ENCODE measurements at places on chromosomes 2 and 18.

- no peak for DNase-seq
These were observed 830.6 kb downstream of the SLC4A3 start for GRCh38 chr2:220458051-220458450.

DNA sequence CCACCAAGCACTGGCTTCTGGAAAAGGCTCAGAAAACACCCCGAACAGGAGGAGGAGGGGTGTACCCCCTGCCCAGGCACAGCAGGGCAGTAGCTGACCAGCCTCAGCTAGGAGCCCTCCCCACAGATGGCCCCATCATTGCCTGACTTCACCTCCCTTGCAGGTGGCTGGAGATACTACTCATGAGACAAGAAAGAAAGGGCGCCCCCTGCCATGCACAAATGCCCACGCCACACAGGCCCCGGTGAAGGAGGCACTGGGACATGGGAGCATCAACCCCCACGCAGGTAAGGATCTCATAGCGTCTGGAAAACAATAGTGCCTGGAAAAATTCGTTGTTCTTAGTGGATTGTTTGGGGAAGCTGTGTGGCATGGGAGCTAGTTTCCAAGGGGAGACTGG is 240.6 kb downstream of the TFCP2L1 start:
- no peak for DNase-seq

- DNase-seq = no peak
These were observed 67.1 kb upstream of the YWHAQ start for GRCh38 chr2:9697909-9698308.

DNA sequence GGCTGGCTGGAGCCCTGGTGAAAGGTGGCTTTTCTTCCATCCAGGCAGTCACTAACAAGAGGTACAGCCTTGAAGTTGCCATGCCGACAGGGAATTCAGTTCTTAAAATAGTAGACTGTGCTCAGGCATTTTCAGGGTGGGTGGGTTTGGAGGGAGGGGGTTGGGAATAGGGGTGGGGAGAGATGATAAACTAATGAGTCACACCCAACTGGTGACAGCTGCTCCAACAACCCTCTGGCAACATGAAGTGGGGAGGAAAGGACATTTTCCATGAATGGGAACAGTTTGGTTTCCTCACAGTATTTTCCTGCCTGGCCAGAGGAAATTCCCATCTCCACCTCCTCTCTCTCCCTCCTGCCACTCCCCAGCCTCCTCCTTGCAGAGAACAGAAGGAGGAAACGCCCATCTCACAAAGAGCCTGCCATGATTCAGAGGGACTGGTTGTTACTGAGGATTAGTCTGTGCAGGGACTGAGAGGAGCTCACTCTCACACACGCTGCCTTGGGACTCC is 113.0 kb upstream of the SLC1A4 start:
- no peak for DNase-seq

DNA sequence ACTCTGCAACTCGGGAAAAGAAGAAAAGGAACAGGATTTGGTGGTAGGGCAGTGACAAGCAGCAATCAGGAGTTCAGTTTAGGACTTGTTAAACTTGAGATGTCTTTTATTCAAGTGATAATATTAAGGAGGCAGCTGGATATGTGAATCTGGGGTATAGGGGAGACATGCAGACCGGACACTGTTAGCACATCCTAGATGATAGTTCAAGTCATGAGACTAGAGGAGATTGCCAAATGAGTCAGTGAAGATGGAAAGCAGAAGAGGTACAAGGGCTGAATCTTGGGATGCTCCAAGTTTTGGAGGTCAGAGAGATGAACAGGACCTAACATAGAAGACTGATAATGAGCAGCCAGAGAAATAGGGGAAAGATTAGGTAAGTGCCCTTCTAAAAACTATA is 69.5 kb upstream of the PSME4 start:
- no peak for DNase-seq

- DNase-seq = no peak
These were observed at the start of gene ANKMY1 for GRCh38 chr2:240557808-240558207. Gene ANKMY1, minus strand, starts transcription at chr2:240557988. Its CDS starts 653 bp downstream, at chr2:240557335.

DNA sequence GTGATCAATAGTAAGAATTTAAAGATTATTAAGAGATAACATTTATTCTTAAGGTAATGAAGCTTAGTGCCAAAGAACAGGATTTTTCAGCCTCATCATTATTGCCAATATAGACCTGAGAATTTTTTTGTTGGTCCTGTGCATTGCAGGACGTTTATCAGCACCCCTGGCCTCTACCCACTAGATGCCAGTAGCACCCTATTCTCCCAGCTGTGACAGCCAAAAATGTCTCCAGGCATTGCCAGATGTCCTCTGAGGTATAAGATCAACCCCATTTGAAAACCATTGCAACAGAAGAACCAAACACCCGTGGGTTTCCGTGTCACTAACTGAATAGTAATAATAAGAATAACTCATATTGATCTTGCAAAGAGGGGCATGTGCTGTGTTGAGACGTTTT is 700.0 kb upstream of the SOX11 start:
- no peak for DNase-seq

DNA sequence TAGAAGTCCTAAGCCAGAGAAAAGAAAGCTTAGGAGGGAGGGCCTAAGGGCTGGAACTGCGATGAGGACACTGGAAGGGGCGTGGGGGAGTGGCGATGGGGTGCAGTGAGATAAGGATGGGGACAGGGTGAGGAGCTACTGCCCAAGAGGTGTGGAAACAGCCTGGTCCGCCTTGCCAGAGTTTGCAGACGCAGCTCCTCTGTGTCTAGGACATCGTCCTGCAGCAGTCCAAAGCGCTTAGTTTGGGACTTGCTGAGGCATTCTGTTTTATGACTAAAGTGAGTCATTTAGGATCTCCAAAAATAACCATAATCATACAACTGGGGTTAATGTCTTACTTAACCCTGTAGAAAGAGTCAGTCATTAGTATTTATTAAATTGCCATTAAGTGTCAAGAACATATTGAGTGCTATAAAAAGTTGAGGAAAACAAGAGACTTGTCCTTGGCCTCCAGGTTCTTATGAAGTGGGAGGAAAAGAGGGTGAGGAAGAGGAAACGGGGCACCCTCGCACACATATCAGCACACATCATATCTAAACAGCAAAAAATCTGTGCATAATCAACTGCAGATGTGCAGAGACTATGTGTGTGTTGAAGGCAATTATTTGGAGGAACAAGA is 74.8 kb downstream of the CDK15 start:
- DNase-seq = no peak

- DNase-seq = no peak
These were observed 15.8 kb downstream of the NABP1 start for GRCh38 chr2:191693778-191694177.

- DNase-seq = no peak
These were observed 60.3 kb downstream of the RPIA start for GRCh38 chr2:88751768-88752167.

DNA sequence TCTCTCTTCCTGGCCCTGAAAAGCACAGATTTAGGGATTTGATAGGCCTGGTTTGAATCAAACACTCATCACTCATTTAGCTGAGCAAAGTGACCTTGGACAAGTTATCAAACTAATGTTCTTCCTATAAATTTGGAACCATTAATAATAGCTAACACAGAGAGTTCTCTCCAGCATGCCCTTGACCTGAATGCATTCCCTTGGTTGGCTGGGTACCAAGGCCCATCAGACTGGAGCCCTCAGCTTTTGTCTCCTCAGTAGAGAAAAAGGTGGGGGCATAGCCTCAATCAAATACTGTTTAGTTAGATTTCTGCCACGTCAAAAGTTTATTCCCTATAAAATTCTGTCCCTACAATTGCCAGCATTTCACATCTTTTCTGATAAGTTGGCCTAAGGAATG is 13.8 kb upstream of the MRPL19 start:
- no peak for DNase-seq

DNA sequence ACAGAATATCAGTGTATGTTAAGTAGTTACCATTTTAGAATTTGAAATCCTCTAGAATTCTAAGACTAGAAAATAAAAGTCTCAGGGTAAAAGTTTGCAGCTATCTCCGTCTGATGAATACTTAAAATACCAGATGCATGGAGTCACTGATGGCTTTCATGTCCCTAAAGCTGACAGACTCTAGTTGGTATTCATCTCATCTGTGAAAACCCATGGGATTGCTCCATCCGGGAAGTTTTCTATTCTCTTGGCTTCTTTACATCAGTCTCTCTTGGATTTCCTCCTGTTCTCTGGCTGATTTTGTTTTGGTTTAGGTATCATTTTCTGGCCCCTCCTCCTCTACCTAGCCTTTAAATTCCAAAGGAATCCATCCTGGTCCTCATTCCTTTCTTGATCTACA is 465.6 kb upstream of the POU3F3 start:
- DNase-seq = no peak

GRCh38 chr2:135960656-135961551 is 24.5 kb downstream of the DARS1 start:
- no peak for DNase-seq

DNA sequence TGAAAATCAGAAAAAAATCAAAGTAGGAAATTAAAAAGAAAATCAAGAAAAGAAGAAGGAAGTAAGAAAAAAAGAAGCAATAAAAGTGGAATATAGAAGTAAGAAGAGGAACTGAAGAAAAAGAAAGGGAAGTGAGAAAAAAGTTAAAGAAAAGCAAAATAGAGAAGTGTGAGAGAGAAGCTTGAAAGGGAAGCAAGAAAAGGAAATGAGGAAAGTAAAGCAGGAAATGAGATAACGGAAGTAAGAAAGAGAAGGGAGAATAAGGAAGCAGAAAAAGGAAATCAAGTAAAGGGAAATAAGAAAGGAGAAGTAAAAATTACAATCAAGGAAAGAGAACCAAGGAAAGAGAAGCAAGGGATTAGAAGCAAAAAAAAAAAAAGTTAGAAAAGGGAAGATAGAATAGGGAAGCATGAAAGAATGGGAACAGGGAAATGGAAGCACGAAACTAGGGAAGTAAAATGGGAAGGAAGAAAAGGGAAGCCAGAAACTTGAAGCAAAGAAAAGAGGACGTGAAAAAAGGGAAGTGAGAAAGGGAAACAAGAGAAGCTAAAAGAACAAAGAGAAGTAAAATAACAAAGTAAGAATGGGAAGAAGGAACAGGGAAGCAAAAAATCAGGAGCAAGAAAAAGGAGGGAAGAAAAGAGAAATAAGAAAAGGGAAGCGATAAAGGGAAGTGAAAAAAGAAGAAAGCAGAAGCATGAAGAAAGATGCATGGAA is 243.3 kb upstream of the NCKAP5 start:
- DNase-seq = no peak

DNA sequence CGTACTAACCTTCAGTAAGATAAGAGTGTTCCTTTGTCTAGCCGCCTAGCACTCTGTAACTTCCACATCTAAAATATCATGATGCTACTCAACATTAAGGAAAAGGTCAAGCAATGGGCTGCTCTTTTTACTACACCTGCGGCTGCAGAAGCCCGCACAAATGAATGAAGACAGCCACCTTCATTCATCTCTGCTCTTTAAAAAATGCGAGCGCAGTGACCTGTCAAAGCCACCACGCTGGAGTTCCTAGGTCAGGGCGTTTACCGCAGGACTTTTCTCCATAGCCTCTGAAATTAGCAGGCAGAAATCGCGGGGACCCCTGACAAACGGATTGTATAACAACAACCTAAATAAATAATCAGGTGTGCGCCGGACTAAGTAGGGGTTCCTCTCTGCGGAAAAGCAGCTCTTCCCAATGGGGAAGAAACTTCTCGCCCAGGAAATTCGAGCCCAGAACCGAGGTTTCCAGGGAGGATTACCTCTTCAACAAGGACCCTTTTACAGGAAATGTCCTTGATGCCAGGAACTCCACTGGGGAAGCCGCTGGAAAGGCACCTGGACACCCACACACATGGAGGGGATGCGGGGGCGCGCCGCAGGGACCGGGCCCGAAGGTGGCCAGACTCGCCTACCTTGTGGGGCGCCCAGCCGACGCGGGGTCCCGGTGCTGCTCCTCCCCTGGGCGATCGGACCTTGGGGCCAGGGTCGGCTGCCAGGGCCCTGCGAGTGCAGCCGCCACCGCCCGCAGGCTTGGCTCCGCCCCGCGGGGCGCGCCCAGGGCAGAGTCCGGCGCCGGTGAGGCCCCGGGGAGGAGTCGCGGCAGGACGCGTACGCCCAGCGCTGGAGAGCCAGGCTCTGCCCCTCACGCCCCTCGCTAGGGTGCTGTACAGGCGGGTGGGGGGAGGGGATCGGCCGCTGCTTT is at the start of gene CCDC68:
CCDC68 (minus strand) TSS at position 758 of the 922 bp plus-strand sequence. CDS start 16,670 bp downstream, outside the sequence.
- DNase-seq = no peak

GRCh38 chr2:101516823-101517690 is 42.1 kb upstream of the RFX8 start:
- no peak for DNase-seq

DNA sequence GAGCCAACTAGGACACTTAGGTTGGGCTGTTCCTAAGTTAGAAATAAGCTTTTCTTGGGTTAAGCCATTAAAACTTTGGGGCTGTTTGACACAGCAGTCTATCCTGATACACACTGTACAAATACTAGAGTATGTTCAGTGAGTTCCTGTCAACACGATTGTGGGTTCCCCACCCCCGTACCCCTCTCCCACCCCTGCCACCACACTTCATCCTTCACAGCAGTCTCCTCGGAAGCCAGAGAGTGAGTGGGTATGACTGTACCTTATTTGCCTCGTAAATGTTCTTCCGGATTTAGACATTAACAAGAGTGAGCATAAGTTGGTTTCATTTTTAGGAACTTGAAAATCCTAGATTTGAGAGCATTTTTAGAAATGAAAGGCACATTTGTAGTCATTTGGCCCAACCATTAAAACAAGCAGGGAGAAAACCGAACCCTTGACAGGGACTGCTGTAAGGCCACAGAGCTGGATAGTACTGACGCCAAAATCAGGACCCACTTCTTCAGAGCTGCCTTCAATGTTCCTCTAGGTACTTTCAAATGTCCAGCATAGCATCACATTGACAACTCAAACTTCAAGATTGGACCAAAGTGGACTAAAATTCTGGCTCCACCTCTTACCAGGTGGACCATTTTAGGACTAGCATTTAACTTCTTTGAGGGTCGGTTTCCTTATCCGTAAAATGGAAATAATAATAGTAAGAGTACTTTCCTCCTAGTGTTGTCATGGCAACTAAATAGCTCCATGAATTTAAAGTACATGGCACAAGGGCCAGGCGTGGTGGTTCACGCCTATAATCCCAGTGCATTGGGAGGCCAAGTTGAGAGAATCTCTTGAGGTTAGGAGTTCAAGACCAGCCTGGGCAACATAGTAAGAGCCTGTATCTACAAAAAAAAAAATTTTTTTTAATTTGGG is 166.3 kb upstream of the SERTAD2 start:
- no peak for DNase-seq

DNA sequence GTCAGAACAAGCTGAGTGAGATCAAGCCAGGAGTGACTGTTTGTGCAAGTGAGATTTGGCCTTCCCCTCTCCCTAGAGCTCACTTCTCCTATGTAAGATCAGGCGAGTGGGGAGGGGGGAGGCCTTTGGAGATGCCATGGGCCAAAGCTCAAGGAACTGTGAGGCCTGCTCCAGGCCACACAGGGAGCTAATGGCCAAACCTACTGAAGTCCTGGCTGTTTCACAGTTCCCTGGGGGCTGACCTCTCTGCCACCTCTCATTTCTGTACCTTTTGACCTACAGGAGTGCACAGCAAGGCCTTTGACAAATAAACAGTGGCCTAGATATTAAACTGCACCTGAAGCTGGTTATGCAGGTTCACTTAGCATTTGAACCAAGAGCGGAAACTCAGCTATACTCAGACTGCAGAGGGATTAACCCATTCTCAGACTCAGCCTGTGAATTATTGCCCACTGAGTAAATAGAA is 235.0 kb upstream of the NT5C1B start:
- DNase-seq = no peak

GRCh38 chr18:35861367-35862118 is 110.9 kb upstream of the RMP24 start:
- no peak for DNase-seq

- DNase-seq = no peak
These were observed 147.1 kb downstream of the COL4A4 start for GRCh38 chr2:227016894-227017293.

GRCh38 chr2:23452853-23453420 is 68.0 kb downstream of the KLHL29 start:
- DNase-seq = no peak

- no peak for DNase-seq
These were observed 125.3 kb downstream of the ANTXR1 start for GRCh38 chr2:69138247-69138772.
